ENCODE measurements at places on chromosomes 3 and 15. TPM values are rescaled to one million over a fixed set of nuclear protein-coding genes. Genes with fewer than 3 reads are reported as not detected.

Gene MYO5C
- 1.4 TPM for total RNA-seq

Gene CCR1
- not detected for total RNA-seq

Gene CX3CR1
- total RNA-seq, result 0.12 TPM

Gene MFN1
- total RNA-seq, result 56.6 TPM

Gene TP63
- 0.46 TPM for total RNA-seq

Gene EFCC1
- 0.13 TPM for total RNA-seq

Gene ADPRH
- total RNA-seq, result 5.3 TPM

DNA sequence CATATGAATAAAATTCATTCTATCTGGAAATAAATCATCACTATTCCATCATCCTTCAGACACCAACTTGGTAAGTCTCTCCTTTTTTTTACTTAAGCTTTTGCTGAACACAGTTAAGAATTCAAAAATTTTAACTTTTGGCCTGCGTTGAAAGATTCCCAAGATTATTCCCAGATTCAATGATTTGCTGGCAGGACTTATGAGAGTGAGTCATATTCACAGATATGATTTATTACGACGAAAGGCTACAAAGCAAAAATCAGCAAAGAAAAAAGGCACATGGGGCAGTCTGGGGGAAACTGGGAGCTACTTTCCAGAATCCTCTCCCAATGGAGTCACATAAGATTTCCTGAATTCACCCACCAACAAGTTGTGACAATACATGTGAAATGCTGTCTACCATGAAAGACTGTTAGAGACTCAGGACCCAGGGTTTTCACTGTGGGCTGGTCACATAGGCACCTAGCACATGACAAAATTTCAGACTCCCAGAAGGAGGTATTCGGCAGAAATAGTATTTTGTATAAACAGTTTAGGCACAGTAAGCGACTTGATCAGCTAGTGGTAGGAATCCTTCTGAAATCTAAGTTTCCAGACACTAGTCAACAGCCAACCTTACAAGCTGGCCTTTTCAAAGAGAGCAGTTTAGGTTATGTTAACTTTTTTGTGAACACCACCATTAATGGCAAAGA, 82.1 kb downstream of the DLG1 start:
- no peaks in the 10 kb centered on the region for H3K27me3 ChIP-seq
- DNase-seq, result no peak
- H3K4me3 ChIP-seq, result peak overlapping the region; percentile 21
- H3K4me1 ChIP-seq, result peaks cover 86% of the 10 kb centered on the region
- H3K36me3 ChIP-seq, result no peaks in the 10 kb centered on the region
- H3K27ac ChIP-seq, result peak overlapping the region; percentile 93

- peak; percentile 91 for DNase-seq
- H3K4me1 ChIP-seq, result peaks cover 52% of the 10 kb centered on the region
- H3K27ac ChIP-seq, result peak within 1 kb of the TSS; percentile 88
- no peaks in the 10 kb centered on the region for H3K27me3 ChIP-seq
- peaks cover 7% of the 10 kb centered on the region for H3K36me3 ChIP-seq
Observed at GRCh38 chr3:52533623-52534280, at the start of gene NT5DC2. Gene NT5DC2, minus strand, starts transcription at chr3:52533857. Its CDS starts 120 bp downstream, at chr3:52533737.

DNA sequence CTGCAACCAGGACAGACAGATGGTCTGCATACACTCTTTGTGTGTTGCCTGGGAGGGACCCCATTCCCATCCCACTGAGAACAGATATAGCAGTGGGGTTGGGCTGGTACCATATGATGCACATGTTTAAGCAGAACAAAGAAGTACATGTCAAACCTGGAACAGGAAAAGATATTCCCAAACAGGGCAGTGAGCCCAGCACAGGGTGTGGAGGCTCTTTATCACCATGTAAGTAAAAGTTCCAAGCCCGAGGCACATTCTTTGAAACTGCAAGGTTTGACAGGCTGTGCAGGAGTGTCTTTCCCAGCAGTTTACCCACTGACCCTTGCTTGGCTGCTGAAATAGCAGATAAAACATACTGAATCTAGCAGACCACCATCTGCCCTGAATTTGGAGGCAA, 5.3 kb upstream of the ZNF445 start:
- H3K27me3 ChIP-seq, result no peaks in the 10 kb centered on the region
- H3K36me3 ChIP-seq, result peaks cover 3% of the 10 kb centered on the region
- no peak overlapping the region for H3K27ac ChIP-seq
- H3K4me1 ChIP-seq, result peaks cover 5% of the 10 kb centered on the region

- H3K4me1 ChIP-seq, result peaks cover 3% of the 10 kb centered on the region
- H3K36me3 ChIP-seq, result no peaks in the 10 kb centered on the region
- no peaks in the 10 kb centered on the region for H3K27me3 ChIP-seq
Observed at GRCh38 chr15:58313304-58313703, 118.5 kb upstream of the LIPC start.

GRCh38 chr3:177201700-177202397, 4.6 kb upstream of the TBL1XR1 start:
- H3K36me3 ChIP-seq, result no peaks in the 10 kb centered on the region
- H3K4me3 ChIP-seq, result no peak overlapping the region
- no peaks in the 10 kb centered on the region for H3K27me3 ChIP-seq

DNA sequence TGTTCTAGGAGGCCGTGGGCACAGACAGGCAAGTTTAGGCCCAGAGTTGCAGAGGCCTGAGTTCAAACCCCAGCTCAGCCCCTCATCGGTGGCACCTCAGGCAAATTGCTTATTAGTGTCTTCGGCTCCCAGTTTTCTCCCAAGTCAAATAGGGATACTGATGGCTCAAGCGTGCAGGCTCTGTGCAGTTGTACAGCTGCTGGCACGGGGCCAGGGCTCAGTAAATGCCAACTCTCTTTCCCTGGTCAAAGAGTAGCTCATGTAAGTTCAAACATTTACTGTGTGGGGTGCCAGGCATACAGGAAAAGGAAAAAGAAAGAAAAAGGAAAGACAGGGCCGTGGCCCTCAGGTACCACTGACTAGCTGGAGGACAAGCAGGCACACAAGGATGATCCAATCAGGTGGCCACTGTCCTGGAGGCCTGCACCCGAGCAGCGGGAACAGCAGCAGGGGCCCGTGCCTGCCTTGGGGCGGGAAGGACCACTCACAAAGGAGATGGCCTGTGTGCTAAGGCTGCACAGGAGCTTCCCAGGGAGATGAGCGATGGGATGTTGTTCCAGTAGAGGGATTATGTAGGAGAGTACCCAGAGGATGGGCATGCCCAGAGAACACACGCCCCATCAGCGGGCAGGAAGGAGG, 70.8 kb downstream of the TBC1D2B start:
- peaks cover 33% of the 10 kb centered on the region for H3K4me1 ChIP-seq
- H3K36me3 ChIP-seq, result peaks cover 34% of the 10 kb centered on the region
- H3K4me3 ChIP-seq, result no peak overlapping the region
- no peaks in the 10 kb centered on the region for H3K27me3 ChIP-seq
- H3K27ac ChIP-seq, result peak overlapping the region; percentile 22

GRCh38 chr15:31605467-31605931, 278.9 kb downstream of the KLF13 start:
- no peaks in the 10 kb centered on the region for H3K36me3 ChIP-seq
- H3K4me3 ChIP-seq, result no peak overlapping the region
- DNase-seq, result no peak
- H3K27me3 ChIP-seq, result peaks cover 9% of the 10 kb centered on the region

DNA sequence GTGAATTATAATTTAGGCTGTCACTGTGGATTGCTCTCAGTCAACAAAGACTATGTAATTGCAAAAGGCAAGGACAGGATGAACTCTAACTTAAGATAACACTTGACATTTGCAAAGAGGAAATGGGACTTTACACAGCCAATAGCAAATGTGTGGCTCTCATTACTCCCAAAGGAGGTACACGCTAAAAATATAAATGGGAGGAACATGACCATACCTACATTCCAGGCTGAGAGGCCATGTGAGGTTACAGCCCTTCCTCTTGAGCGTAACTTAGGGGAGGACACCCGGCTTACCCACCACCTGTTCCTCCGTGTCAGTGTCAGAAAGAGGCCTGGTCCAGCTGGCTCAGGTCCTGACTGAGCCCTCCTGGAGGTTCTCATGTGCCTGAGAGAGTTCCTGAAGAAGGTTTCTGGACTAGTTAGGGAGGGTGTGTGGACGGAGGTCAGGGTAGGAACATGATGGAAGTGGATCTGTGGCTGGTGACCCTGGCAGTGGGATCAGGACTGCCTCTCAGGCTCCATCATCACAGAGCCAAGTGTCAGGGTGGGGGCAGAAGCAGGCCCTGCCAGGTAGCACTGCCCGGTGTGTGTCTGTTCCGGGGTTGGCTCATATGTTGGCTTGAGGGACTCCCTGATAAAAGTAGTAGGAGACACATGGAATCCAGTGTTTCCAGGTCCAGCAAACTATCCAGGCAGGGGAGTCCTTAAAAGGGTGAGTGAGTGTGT, 7.9 kb downstream of the POPDC2 start:
- H3K27ac ChIP-seq, result no peak overlapping the region
- H3K4me1 ChIP-seq, result no peaks in the 10 kb centered on the region
- H3K27me3 ChIP-seq, result no peaks in the 10 kb centered on the region
- no peaks in the 10 kb centered on the region for H3K36me3 ChIP-seq
- no peak for DNase-seq
- no peak overlapping the region for H3K4me3 ChIP-seq

- H3K4me1 ChIP-seq, result peaks cover 21% of the 10 kb centered on the region
- H3K4me3 ChIP-seq, result peak overlapping the region; percentile 64
Observed at GRCh38 chr3:173584838-173585831, 187.6 kb downstream of the NLGN1 start.

- H3K27me3 ChIP-seq, result no peaks in the 10 kb centered on the region
- H3K27ac ChIP-seq, result no peak overlapping the region
- DNase-seq, result no peak
- H3K4me3 ChIP-seq, result no peak overlapping the region
Observed at GRCh38 chr3:99960123-99960878, 142.6 kb downstream of the CMSS1 start.

GRCh38 chr3:38565339-38566214, 69.4 kb downstream of the EXOG start:
- no peaks in the 10 kb centered on the region for H3K27me3 ChIP-seq
- peak; percentile 73 for DNase-seq
- H3K4me3 ChIP-seq, result no peak overlapping the region

GRCh38 chr3:193987186-193987585, 148.8 kb upstream of the HES1 start:
- H3K36me3 ChIP-seq, result peaks cover 8% of the 10 kb centered on the region
- peaks cover 9% of the 10 kb centered on the region for H3K4me1 ChIP-seq
- H3K27me3 ChIP-seq, result peaks cover 61% of the 10 kb centered on the region
- H3K4me3 ChIP-seq, result no peak overlapping the region
- H3K27ac ChIP-seq, result no peak overlapping the region

GRCh38 chr3:116734243-116734642, 24.7 kb downstream of the TUSC7 start:
- H3K4me1 ChIP-seq, result no peaks in the 10 kb centered on the region

Data from chondrocyte (in vitro differentiated cells).